ENCODE measurements at places on chromosomes 13 and 19. TPM values are rescaled to one million over a fixed set of nuclear protein-coding genes. Genes with fewer than 3 reads are reported as not detected.
A peak's percentile ranks its signal among the peaks of the same experiment; 100 is the strongest.

SLC46A3 gene
- 3.5 TPM for polyA plus RNA-seq

GJB6 gene
- polyA plus RNA-seq = 0.08 TPM

MCEMP1 gene
- polyA plus RNA-seq = 0.28 TPM

ZNF208 gene
- polyA plus RNA-seq = 1.1 TPM

DNA sequence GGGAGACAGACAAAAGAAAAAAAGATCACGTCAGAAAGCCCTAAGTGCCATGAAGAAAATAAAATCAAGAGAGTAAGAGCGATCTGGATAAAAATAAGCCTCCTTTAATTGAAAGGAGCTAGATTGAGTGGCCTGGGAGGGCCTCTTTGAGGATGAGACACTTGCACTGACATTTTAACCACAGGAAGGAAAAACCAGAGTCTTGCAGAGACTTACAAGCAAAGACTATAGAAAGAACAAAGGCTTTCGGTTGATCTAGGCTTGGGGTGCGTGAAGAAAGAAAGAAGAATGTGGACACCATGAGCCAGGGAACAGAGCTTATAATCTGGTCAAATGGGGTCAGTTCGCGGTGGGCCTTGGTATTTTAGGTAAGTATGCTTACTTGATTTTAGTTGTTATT, 342.7 kb downstream of the COG6 start:
- no peaks in the 10 kb centered on the region for H3K4me1 ChIP-seq
- H3K4me3 ChIP-seq = no peak overlapping the region
- H3K27me3 ChIP-seq = no peaks in the 10 kb centered on the region
- DNase-seq = no peak
- no peaks in the 10 kb centered on the region for H3K36me3 ChIP-seq

- H3K27ac ChIP-seq = no peak overlapping the region
- H3K27me3 ChIP-seq = no peaks in the 10 kb centered on the region
- peak; percentile 30 for DNase-seq
Observed at GRCh38 chr19:795073-795611, 2.1 kb upstream of the PTBP1 start.

C13orf42 gene
- polyA plus RNA-seq = not detected

- no peaks in the 10 kb centered on the region for H3K36me3 ChIP-seq
- H3K27ac ChIP-seq = no peak overlapping the region
- H3K27me3 ChIP-seq = no peaks in the 10 kb centered on the region
- peaks cover 11% of the 10 kb centered on the region for H3K4me1 ChIP-seq
Observed at GRCh38 chr13:44780591-44781280, 204.6 kb upstream of the TSC22D1 start.

GRCh38 chr13:48081739-48082138, 13.2 kb downstream of the MED4 start:
- H3K36me3 ChIP-seq = peaks cover 70% of the 10 kb centered on the region
- H3K27ac ChIP-seq = no peak overlapping the region
- no peaks in the 10 kb centered on the region for H3K4me1 ChIP-seq
- no peak for DNase-seq

DNA sequence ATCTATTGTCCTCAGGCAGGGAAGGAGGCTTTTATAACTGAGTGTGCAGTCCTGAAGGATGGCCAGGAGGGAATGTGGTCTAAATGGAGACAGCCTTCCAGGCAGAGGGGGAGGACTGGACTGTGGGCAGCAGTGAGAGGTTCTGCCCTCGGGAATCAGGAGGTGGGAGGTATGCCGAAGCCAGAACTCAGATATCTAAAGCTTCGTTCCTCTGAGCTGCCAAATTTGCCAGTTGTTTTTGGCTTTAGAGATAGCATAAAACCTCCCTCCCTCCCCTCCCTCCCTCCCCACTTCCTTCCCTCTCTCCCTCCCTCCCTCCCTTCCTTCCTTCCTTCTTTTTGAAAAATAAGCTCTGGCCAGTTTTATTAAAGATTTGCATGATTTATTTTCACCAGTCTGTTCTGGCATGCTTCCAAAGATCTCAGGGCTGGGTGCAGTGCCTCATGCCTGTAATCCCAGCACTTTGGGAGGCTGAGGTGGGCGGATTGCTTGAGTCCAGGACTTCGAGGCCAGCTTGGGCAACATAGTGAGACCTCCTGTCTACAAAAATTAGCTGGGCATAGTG, 2.4 kb downstream of the MEDAG start:
- H3K27me3 ChIP-seq = peaks cover 4% of the 10 kb centered on the region
- H3K27ac ChIP-seq = no peak overlapping the region
- H3K4me1 ChIP-seq = no peaks in the 10 kb centered on the region
- no peak for DNase-seq
- H3K36me3 ChIP-seq = no peaks in the 10 kb centered on the region

DNA sequence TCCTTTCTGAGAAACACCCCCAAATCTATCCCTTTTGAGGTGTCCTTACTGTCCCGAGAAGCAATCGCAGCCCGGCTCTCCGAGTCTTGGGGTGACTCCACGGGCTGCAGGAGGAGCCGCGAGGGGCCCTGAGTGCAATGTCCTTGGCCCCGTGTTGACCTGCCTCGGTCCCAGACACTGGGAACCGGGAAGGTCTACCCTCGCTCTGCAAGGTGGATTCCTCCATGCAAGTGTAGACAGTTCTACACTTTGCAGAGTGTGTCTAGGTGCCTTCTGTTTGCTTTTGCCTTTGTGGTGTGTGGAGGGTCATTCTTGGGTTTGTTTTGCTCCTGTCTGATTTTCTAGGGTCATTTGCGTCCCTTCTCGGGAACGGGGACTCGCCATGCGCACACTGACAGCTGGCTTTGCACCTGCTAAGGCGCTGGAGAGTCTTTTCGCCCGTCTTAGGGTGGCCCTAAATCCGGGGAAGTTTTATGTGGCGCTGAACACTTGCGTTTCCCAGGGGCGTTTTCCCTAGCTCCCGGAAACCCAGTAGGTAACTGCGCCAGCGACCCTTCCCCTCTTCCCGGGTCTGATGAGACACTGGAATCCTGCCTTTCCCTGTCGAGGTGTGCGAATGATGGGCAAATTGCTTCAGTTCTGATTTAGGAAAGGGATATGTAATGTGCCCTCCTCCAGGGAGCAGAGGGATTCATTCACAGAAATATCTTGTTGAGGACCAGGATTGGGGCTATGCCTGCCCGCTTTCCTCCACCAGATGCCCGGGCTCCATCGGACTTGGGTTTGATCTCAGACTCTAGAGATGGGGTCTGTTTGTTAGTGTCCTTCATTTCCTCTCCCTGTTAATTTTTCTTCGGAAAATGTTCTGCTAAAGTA, 755 bp downstream of the SERTM1 start:
- no peaks in the 10 kb centered on the region for H3K36me3 ChIP-seq
- no peaks in the 10 kb centered on the region for H3K4me1 ChIP-seq
- no peak overlapping the region for H3K4me3 ChIP-seq
- no peak overlapping the region for H3K27ac ChIP-seq
- no peaks in the 10 kb centered on the region for H3K27me3 ChIP-seq
- peak; percentile 35 for DNase-seq

Data from pancreas (tissue), 10 donors.